Renal pelvis (tissue), 12 donors: ENCODE measurements at places on chromosomes 16 and 17. TPM values are rescaled to one million over a fixed set of nuclear protein-coding genes. Genes with fewer than 3 reads are reported as not detected.

The SLC16A5 gene
- polyA plus RNA-seq: 27.4 TPM

The USP43 gene
- 8.9 TPM for polyA plus RNA-seq

The STX1B gene
- 1.7 TPM for polyA plus RNA-seq

The C17orf50 gene
- polyA plus RNA-seq: 0.29 TPM

The SLFN12L gene
- polyA plus RNA-seq: 0.11 TPM

The MRPL38 gene
- polyA plus RNA-seq: 97.4 TPM

The KRT33A gene
- 0.18 TPM for polyA plus RNA-seq

The WNT9B gene
- polyA plus RNA-seq: 7.2 TPM

The CPHXL2 gene
- not detected for polyA plus RNA-seq

The SCN4A gene
- polyA plus RNA-seq: 1.1 TPM

The CCL23 gene
- not detected for polyA plus RNA-seq

The HEATR9 gene
- 0.61 TPM for polyA plus RNA-seq

The GPR179 gene
- 0.12 TPM for polyA plus RNA-seq

The CRYBA1 gene
- not detected for polyA plus RNA-seq

The NACA2 gene
- 2.6 TPM for polyA plus RNA-seq

The PPP1R27 gene
- 0.44 TPM for polyA plus RNA-seq

The HEXD gene
- 49.9 TPM for polyA plus RNA-seq

The CLEC19A gene
- polyA plus RNA-seq: not detected

The HOXB6 gene
- polyA plus RNA-seq: 113 TPM

The SLC5A10 gene
- 0.93 TPM for polyA plus RNA-seq

The CD300E gene
- polyA plus RNA-seq: 0.13 TPM

The CCL8 gene
- polyA plus RNA-seq: not detected

The KRT28 gene
- not detected for polyA plus RNA-seq

The SYT17 gene
- 10.2 TPM for polyA plus RNA-seq

The ZPBP2 gene
- polyA plus RNA-seq: not detected

The CD300H gene
- polyA plus RNA-seq: not detected

The SMIM22 gene
- polyA plus RNA-seq: 6.0 TPM

The HLF gene
- polyA plus RNA-seq: 7.2 TPM

The PIPOX gene
- 11.0 TPM for polyA plus RNA-seq

The TBC1D3L gene
- polyA plus RNA-seq: 22.4 TPM

The NT5M gene
- polyA plus RNA-seq: 5.6 TPM

The ABCA10 gene
- 2.8 TPM for polyA plus RNA-seq

The KRTAP4-4 gene
- polyA plus RNA-seq: not detected

The P2RX1 gene
- polyA plus RNA-seq: 1.4 TPM

The SPEM2 gene
- polyA plus RNA-seq: not detected

The PPP1R1B gene
- polyA plus RNA-seq: 12.2 TPM

The SLC16A6 gene
- polyA plus RNA-seq: 0.92 TPM

The KRTAP1-1 gene
- polyA plus RNA-seq: not detected

The TBX6 gene
- polyA plus RNA-seq: 1.7 TPM

The FBXW10B gene
- polyA plus RNA-seq: 2.1 TPM

The HAS3 gene
- 4.6 TPM for polyA plus RNA-seq

The BFAR gene
- polyA plus RNA-seq: 73.5 TPM

The FBXW10 gene
- polyA plus RNA-seq: 1.6 TPM

The RCVRN gene
- polyA plus RNA-seq: 0.47 TPM

The ALDH3A1 gene
- 1.5 TPM for polyA plus RNA-seq

The UMOD gene
- 99.8 TPM for polyA plus RNA-seq

The KRT27 gene
- polyA plus RNA-seq: 0.30 TPM

The OR1D5 gene
- not detected for polyA plus RNA-seq

The C1QTNF8 gene
- polyA plus RNA-seq: 0.06 TPM

The HEATR3 gene
- 25.2 TPM for polyA plus RNA-seq

The HSD17B2 gene
- 18.0 TPM for polyA plus RNA-seq

The RGS9 gene
- 18.3 TPM for polyA plus RNA-seq

The TMEM92 gene
- 1.9 TPM for polyA plus RNA-seq

The PYCARD gene
- 13.1 TPM for polyA plus RNA-seq

The ANKRD40CL gene
- polyA plus RNA-seq: 0.30 TPM

The SLC46A1 gene
- polyA plus RNA-seq: 16.8 TPM

The CMTM4 gene
- 73.2 TPM for polyA plus RNA-seq

The DYNLL2 gene
- 75.6 TPM for polyA plus RNA-seq

The ITGB4 gene
- 16.2 TPM for polyA plus RNA-seq
